AG09319 (cell line): ENCODE measurements at places on chromosomes 1 and 21.
A peak's percentile ranks its signal among the peaks of the same experiment; 100 is the strongest.

- no peak for DNase-seq
Observed at GRCh38 chr1:115456441-115456961, 118.5 kb upstream of the NGF start.

DNA sequence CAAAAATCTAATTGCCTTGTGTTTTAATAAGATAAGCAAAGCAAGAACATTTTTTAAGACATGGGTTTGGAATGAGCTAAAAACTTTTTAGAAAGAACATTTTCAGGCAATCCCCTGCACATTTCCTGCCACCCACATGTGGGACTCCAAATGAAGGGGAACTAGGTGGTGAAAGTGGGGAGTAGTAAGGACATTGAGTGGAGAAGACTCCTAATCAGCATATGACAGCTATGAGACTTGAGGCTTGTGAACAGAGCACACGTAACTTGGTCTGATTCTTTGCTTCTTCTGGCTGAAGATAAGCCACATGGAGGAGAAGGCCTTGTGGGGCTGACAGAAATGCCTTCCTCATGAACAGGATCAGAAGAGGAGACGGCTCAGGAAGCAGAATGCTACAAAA is 50.3 kb downstream of the FCER1A start:
- DNase-seq, result no peak

DNA sequence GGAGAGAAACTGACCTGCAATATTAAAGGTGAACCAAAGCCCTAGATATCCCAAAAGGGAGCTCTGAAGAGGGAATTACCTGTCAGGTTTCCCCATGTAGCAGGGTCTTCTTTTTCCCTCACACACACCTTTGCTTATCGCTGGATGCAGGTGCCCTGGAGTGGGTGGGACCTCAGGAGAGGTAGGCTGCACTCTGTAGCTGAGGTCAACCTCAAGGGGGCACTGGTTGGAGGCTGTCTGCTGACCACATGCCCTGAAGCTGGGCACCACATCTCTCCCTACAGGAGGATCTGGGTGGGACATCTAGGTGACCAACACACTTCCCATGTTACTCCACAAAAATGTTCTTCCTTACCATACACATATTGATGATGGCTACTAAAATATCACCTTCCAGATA is 298.7 kb upstream of the USP25 start:
- no peak for DNase-seq

- DNase-seq, result no peak
Observed at GRCh38 chr21:39661121-39661520, 48.4 kb downstream of the B3GALT5 start.

DNA sequence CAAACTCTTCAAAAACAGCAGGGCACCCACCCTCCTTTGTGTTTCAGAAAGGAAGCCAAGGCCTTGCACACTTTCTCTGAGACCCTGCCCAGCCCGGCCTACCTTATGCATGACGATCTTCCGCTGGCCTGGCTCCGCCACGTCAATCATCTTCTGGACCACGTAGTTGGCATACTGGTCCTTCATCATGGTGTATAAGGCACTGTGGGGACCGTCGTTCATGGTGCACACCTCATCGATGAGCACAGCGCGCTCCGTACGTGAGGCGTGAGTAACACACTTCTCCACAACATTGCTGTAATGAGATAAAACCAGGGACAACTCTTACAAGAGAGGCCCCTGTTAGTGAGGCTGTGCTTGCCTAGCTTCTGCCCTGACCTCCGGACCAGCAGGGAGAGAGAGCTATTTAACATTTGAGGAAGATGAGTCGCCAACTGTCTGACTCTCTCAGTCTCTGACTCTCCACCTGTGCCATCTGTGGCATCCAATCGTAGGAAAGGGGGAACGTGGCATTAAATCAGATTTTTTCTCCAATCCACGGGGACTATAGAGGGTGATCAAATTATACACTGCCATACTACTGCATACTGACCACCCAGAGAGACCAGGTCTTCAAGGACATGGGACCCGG is 28.1 kb upstream of the SDC3 start:
- DNase-seq, result no peak

DNA sequence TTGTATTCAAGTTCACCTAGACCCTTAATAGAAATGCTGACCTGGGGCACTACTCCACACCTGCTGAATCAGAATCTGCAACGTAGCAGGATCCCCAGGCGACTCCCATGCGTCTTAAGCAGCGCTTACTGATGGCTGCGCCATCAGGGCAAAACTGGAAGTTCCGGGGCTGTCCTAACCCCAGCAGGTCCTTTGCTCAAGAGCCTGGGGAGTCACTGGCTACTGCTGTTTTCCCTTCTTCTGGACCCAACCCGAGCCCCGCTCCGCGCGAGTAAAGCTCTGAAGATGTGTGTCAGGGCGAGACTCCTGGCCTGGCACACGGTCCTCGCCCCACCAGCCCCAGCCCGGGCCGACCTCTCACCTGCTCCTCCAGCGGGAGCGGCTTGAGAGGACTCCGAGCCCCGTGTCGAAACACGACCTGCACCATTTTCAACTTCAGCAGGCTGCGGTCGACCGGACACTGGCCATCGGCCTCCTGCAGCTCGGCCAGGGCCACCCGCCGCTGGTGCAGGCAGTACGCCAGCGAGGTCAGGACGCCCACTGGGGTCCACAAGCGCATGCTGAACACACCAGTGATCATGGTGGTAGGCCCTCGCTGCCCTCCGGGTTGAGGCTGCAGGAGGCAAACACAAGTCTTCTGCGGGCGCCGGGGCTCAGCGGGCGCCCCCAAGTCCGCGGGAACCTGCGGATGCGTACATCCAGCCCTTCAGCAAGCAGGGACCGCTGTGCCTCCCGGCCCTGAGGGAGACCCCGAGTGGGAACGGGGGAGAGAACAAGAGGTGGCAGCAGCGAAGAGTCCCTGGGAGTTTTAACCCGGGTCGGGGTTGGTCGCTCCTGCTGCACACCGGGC is 630 bp downstream of the ACP6 start:
- DNase-seq, result no peak

DNA sequence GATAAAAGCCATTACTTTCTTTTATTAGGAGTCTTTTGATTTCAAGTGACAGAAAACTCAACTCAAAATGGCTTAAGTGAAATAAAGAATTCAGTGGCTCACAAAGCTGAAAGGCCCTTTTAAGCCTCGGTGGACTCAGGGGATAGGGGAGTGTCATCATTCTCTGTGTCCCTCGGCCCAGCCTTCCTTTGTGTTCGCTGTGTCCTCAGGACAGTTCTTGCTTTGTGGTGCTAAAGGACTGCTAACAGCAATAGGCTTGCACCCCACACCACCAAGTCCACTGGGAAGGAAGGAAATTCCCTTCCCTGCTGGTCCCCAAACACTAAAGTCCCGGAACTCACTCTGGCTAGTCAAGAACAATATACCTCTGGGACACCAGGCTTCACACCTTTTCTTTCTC is 129.2 kb downstream of the NTPCR start:
- no peak for DNase-seq

- no peak for DNase-seq
Observed at GRCh38 chr1:61237147-61237546, 154.8 kb downstream of the NFIA start.

- DNase-seq, result no peak
Observed at GRCh38 chr1:201208236-201208635, 17.6 kb downstream of the IGFN1 start.

- no peak for DNase-seq
Observed at GRCh38 chr1:206463137-206463536, 7.1 kb upstream of the IKBKE start.

DNA sequence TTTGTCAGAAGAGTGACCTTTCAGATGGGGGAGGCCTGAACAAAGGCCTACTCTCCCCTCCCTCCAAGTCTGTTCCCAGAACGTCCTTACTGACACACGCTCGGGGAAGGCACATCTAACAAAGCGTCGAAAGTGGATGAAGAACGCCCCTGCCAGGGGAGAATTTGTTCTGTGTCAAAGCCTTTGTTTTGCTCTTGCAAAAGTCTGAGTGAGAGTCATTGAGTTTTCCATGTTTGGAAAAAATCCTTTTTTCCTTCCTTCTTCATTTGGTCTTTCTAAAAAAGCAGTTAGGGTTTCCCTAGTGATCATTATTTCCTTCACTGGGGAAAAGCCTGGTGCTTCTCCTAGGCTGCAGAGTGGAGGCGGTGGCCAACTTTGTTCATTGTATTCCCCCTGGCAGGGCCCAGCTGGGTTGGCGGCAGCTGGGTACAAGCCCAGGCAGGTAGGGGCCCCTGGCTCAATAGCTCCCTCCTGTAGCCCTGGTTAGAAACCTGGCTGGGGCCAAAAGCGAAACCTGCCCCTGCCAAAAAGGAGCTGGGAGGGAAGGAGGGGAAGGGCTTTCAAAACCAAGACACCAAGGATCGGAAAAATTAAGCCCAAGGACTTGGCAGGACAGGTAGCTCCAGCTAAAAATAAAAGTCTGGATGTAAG is 81.1 kb downstream of the ITPKB start:
- no peak for DNase-seq

GRCh38 chr21:35226328-35226727 is 177.2 kb upstream of the RUNX1 start:
- DNase-seq, result peak; percentile 52

DNA sequence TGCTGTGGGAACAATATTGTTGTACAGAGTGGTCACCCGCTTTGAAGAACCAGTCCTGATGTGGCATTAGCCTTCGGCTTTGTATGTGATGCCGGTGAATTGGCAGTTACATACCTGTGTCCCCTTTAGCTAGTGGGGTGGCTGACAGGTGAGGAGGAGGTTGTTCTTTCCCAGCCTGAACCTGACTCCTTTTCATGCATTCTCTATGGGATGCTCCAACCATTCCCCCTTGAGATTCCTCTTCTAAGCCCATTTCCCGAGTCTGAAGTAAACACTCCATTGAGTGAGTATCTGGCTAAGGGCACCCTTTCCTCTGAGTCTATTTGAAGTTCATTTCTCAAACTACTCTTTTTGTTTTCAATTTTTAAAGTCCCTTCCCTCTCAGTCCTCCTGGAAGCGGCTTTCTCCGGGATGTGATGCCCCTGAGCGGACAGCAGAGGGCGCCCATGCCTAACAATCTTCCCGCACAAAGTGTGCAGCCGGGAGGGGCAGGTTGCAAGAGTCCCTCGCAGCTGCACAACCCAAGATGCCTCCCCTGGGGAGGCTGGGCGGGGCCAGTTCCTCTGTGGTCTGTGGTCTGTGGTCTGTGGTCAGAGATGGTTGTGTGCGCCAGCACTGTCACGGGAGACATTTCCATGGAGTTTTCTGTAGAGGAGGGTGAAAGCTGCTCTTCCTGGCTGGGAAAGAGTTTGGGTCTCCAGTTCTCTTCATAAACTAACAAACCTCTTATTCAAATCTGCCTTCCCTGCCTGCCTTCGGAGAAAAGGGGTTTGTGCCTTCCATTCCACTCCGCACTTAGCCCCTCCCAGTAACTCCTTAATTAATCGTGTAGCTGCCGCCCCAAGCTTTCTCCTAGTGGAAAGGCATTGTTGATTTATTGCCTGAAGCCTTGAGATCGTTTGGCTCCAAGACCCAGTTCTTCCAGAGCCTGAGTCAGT is 36.4 kb upstream of the LMX1A start:
- peak; percentile 78 for DNase-seq

DNA sequence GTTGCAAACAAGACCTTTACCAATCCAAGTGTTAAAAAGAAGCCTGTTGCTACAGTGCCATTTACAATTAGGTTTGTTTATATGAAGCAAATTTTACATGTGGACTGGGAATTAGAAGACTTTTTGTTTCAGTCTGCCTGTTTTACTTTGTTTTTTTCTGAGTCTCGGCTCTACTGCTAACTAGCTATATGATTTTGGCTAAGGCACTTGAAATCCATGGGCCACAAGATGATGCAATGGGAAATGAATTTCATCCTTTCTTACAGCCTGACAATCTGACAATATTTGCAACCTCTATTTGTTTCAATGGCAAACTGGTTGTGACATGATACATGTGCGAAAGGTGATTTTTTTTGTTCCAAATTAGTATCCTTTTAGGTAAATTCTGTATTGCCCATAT is 3.7 kb upstream of the PEX11B start:
- DNase-seq, result no peak

GRCh38 chr1:32773018-32773763 is 44.0 kb downstream of the YARS1 start:
- peak; percentile 29 for DNase-seq

DNA sequence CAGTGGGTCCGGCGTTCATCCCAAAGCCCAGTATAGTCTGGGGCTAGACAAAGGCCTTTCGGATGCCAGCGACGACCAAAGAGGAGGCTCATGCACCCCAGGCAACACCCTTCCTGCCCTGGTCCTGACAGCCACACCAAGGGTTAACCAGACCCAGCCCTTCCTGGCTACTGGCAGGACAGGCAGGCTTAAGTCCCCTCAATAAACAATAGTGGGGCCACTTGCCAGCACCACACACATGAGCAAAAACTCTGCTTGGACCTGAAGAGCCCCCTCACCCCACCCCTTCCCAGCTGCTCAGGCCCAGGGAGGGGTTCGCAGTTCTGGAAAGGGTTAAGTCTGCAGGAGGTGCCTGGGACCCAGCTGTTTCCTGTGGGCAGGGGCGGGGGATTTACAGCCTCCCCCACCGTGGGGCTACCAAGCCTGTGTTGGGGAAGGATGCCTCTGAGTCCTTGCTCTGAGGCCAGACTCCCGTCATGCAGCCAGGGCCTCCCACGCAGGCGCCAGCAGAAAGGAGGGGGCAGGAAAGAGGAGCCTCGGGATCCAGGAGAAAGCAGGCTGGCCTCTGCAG is 18.2 kb downstream of the PHLDA3 start:
- no peak for DNase-seq
